ENCODE measurements at places on chromosomes 5 and 9.
A peak's percentile ranks its signal among the peaks of the same experiment; 100 is the strongest.

GRCh38 chr5:126967808-126968466 lies 62.4 kb downstream of the MARCHF3 start:
- no peak for DNase-seq

GRCh38 chr9:79974806-79975422 lies 403.1 kb downstream of the TLE4 start:
- no peak for DNase-seq

- DNase-seq = no peak
Measured at GRCh38 chr9:114290561-114290986, 32.3 kb upstream of the ORM1 start.

DNA sequence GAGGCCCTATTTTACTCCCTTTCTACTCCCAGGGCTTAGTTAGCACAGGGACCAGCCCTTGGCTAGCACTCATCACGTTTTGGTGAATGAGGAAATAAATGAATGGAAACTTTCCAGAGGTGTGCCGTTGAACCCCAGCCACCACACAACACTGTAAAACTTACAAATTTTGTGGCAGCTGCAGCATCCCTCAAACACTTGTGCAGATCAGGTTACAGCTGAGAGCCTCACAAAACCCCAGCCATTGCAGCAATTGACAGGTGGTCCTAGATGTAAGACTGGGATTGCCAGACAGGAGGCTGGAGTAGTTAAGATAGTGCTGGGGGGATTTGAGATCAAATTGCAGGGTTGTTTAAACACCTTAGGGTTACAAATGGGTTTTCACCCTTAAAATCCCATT lies 482.2 kb upstream of the KIF2A start:
- no peak for DNase-seq

DNA sequence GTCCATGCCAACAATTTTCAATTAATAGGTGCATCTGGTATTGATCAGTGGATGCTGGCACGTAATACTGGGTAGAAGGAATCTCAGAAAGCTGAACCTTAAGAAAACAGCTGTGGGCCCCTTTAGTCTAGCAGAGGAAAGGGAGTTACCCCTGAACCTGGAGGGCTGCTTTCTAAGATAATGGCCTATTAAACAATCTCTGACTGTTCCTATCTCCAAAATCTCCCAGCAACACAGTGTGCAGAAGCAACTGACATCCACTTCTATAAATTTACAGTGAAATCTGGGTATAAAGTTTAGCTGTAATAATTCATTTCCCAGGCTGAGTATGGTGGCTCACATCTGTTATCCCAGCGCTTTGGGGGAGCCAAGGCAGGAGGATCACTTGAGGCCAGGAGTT lies 198.8 kb downstream of the MAPKAP1 start:
- no peak for DNase-seq

GRCh38 chr5:91373600-91373999 lies 9.5 kb downstream of the ARRDC3 start:
- no peak for DNase-seq

GRCh38 chr9:81489046-81489445 lies 200.3 kb downstream of the TLE1 start:
- no peak for DNase-seq

GRCh38 chr9:85038824-85039608 lies 369.5 kb downstream of the NTRK2 start:
- DNase-seq = no peak

GRCh38 chr5:39214912-39215709 lies 4.3 kb downstream of the FYB1 start:
- no peak for DNase-seq

DNA sequence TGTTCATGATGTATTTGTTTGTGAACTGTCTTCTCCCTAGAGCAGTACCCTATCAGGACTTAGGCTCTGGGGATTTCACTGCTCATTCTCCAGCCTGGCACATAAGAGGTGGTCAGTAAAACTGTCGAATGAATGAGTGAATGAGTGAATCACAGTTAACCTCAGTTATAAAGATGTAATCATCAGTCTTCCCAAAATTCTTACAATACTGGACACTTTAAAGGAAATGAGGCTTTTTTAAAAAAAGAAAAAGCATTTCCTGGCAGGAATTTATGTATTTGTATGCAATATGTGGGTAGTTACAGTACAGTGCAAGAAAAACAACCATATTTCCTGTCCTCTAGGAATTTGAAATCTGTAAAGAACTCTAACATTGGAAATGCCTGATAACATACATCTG lies 59.6 kb downstream of the RAI14 start:
- DNase-seq = no peak

DNA sequence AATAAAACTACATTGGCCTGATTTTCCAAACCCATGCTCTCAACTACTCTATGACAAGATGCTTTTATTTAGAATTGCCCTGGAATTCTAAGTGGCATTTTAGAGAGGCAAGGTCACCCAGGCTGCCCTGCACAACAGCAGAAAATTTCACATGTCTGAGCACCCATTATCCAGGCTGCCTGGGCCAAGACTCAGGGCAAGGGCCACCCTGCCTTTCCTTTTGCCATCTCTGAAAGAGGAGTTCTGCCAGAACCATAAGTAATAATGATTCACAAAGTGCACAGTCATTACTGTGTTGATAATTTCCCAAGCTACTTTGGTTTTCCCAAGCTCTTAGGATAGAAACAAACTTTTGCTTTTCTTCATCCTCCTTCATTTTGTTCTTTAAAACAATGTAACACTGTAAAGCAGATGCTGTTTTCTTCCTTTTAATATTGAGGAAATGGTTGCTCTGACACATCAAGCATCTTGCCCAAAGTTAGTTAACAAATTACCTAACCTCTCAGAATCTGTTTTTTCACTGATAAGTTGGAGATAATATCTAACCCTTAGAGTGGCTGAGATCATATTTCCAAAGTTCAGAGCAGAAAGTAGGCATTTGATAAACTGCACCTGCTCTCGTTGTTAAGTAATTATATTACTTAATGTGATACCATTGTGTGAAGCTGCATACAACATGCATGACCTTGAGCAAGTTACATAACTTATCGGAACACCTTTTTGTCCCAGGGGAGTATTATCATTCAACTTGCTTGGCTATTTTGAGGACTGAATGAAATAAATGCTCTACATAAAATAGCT lies 325.6 kb downstream of the PRELID2 start:
- no peak for DNase-seq

- DNase-seq = no peak
Measured at GRCh38 chr9:108325406-108325805, 530.4 kb downstream of the ACTL7B start.

DNA sequence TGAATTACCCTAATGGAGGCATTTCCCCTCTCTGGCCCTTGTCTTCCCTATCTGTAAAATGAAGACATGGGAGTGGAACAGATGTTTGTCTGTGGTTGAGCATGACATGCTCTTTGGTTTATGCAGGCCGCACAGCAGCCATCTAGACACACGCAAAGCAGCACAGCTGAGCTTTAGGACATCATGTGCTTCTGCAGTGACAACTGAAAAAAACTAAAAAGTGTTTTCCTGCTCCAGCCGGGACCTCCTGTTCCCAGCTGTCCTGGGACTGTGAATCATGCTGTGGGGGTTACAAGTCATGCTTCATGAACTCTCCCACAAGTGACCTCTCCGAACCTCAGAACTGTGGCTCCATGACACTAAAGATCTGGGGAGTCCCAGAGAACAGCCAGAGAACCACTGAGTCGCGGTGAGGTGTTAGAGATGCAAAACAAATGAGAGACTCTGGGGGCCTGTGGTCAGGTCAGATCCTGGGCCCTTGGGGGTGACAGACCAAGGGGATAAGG lies 1.7 kb downstream of the SMIM3 start:
- DNase-seq = peak; percentile 43

- DNase-seq = no peak
Measured at GRCh38 chr5:3537942-3538341, 57.7 kb upstream of the IRX1 start.

GRCh38 chr5:146338774-146339714 lies at the start of gene POU4F3:
Gene POU4F3, plus strand, starts transcription at chr5:146338839. Its CDS starts 274 bp downstream, at chr5:146339113.
- DNase-seq = no peak

DNA sequence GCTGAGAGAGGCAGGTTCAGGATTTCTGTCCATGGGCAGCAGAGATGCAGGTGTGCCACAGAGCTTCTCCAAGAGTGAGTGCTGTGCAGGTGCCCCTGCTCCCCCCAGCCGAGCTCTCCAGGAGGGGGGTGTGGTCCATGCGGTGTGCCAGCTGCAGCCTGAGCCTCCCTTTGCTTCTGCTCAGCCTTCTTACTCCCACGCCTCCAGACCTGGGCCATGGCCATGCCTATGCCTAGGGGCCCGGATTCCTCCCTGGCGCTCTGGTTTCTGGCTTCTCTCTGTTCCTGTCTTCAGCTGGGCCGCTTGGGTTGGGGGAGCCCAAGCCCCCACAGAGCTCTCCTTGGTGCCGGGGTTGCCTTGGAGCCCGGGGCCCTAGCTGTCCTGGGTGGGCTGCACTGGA lies 133.3 kb downstream of the CACNA1B start:
- DNase-seq = no peak

GRCh38 chr9:129415942-129416651 lies 204.8 kb downstream of the C9orf50 start:
- no peak for DNase-seq

DNA sequence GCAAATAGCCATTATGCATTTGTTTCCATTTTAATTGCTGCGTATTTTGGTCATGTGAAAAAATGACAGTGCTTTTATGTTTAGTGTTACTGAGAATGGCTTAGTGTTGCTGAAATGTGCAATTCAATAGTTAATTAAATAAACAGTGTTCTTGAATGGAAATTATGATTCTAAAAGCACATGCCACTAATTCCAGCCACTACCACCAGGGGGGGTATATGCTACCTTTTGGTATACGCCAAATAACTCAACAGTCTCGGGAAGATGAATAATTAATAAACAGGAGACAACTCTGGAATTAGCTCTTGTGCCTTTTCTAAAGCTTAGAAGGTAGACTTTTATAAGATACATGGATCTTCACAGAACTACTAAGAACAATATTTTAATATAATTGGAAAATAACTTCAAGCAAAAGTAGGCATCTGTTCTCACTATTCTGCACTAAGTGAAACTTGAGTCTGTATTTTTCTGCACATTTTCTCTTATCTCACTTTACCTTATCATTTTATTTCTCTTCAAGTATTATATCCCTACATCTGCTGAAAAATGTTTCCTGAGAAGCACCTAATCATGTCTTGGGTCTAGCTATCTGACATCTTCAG lies 83.5 kb upstream of the MINAR2 start:
- no peak for DNase-seq

GRCh38 chr5:154612666-154613065 lies 134.6 kb upstream of the HAND1 start:
- no peak for DNase-seq

DNA sequence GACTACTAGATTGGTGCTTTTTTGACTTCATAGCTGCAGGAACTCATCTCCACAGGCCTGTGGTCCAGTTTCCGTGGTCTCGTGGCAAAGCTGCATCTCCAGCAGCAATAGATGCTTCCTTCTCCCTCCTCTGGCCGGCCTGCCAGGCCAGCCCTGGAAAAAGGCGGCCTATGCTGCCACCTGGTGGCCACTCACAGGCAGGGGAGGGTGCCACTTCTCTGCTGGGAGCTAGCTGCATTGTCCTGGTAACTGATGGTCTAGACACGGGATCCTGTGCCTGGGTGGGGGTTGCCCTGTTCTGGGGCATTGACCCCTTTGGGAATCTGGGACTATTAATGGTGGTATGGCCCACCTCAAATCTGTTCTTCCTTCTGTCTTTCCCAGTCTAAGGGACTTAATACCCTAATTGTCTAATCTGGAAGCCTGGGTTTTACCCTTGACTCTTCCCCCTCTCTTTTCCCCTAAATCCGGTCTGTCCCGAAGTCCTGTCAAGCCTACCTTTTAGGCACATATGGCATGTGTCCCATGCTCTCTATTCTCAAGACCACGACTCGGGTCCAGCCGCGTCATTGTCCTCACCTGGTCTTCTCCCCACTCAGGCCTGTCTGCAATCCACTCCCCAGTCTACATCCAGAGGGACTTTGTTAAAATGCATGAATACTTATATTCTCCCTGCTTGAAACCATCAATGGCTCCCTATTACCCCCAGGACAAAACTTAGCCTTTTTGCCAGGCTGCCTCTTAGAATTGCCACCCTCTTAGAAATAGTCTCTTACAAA lies 20.1 kb upstream of the PTGS1 start:
- peak; percentile 90 for DNase-seq

GRCh38 chr5:61966997-61967396 lies 339.0 kb upstream of the KIF2A start:
- no peak for DNase-seq

- DNase-seq = no peak
Measured at GRCh38 chr5:16899171-16899570, 36.9 kb downstream of the MYO10 start.

DNA sequence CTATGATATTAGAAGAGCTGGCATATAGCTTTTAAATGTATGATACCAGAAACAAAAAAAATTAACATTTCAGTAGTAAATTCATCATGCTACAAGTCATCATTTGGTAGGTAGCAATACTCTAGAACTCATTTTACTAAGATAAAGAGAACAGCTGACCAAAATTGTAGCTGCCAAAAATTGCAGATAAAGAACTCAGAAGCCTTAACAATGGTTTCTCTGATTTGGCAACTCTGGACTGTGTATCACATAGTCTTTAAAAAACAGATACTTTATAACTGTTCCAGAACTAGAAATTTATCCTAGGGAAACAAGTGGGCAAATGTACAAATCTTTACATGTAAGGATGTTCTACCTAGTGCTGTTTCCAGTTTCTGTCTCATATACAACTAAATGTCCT lies 33.9 kb downstream of the ZFR start:
- no peak for DNase-seq

- no peak for DNase-seq
Measured at GRCh38 chr9:75198436-75198835, 110.1 kb downstream of the OSTF1 start.

- DNase-seq = peak; percentile 47
Measured at GRCh38 chr9:81833563-81834345, 94.5 kb upstream of the SPATA31D4 start.

GRCh38 chr5:54743997-54744788 lies 226.6 kb downstream of the SNX18 start:
- peak; percentile 79 for DNase-seq

DNA sequence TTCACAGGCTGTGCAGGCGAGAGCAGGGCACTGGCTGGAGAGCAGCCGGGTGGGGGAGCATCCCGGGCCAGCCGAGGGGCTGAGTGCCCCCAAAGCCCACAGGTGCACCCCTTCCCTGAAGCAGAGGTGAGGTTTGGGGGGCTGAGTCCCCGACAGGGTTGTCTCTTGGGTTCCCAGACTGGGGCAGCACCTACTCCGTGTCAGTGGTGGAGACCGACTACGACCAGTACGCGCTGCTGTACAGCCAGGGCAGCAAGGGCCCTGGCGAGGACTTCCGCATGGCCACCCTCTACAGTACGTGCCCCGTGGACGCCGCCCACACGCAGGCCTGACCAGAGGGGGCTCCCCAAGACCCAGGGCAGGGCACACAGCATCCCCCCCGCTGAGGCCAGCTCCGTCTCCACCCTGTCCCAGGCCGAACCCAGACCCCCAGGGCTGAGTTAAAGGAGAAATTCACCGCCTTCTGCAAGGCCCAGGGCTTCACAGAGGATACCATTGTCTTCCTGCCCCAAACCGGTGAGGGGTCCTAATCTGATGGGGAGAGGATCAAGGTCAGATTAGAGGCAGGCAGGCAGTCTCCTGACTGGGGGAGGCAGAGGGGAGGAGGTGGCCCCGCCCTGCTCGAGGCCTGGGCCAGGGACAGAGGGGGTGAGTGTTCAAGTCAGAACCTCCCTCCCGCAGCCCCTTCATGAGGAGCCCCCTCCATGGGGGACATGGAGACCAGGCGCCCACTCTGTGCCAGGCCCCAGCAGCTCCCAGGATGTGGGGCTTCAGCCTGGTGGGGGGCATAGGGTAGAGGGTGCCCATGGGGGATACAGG lies 2.7 kb downstream of the PTGDS start:
- DNase-seq = no peak

- DNase-seq = peak; percentile 31
Measured at GRCh38 chr9:115207003-115207836, 89.3 kb upstream of the TNC start.

- no peak for DNase-seq
Measured at GRCh38 chr5:14110196-14110595, 32.9 kb upstream of the TRIO start.
